Stimulated activated CD4-positive, alpha-beta T cell treated with anti-CD3 and anti-CD28 coated beads, TNF-alpha, amount 100 ng/mL, for 4 hours (primary cell): ENCODE measurements at places on chromosomes 2 and 18.

DNA sequence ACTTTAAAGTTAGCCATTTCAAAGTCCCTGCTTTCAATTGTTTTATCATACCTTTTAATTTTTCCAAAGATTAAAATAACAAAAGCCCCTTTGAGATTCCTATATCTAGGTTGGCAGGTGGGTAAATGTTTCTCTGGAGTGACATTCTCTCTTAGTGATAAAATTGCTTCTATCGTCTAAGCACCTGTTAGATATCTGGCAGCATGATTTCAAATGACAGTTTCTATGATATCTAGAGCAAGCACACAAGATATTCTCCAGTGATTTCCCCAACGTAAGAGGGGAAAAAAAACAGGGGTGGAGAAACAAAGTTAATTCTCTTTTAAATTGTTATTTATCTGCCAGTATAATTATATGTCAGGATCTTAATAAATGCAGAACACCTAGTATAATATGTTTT, 610.2 kb downstream of the DSC3 start:
- DNase-seq, result no peak

DNA sequence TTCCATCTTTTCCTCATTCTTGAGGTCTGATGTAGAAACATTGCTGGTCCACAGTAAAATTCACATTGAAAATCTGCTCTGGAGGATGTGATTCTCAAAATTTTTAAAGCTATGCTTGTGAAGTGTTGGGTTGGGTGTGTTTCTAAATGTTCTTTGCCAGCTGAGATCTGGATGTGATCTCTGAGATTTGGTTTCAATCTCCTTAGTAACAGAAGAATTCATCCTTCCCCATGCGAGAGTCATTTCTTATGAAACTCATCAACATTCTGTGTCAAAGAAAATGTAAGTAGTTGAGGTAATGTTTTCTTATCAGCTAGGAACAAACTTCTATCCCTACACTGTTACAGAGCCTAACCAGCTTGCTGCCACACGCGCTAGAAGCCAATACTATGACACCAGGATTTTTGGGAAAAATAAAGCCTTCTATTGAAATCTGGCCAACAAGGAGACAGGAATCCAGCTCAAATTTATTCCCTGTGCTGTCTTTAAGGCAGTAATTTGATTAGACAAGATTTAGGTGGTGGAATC, 134.9 kb downstream of the PTH2R start:
- no peak for DNase-seq

- no peak for DNase-seq
These were observed 129.2 kb downstream of the IKZF2 start for GRCh38 chr2:213021971-213022899.

- DNase-seq, result no peak
These were observed 376.6 kb downstream of the HRH4 start for GRCh38 chr18:24837066-24837465.

- DNase-seq, result no peak
These were observed 59.6 kb upstream of the TMEM163 start for GRCh38 chr2:134778372-134778771.

DNA sequence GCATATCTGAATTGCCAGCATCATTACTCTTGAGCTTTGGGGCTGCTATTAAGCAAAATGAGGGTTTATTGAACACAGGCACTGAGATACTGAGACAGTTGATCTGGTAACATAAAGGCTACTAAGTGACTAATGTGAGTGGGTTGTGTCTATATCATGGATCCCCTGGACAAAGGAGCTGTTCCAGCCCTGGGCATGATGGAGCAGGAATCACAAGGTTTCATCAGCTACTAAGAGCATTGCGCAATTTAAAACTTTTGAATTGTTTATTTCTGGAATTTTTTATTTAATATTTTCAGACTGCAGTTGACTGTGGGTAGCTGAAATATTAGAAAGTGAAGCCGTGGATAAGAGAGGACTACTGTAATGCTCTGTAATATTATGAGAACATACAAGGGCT, 73.5 kb downstream of the MGAT5 start:
- DNase-seq, result no peak
